ENCODE measurements at places on chromosomes 5 and 9.

- no peak for DNase-seq
Measured at GRCh38 chr5:154595662-154596061, 117.6 kb upstream of the HAND1 start.

DNA sequence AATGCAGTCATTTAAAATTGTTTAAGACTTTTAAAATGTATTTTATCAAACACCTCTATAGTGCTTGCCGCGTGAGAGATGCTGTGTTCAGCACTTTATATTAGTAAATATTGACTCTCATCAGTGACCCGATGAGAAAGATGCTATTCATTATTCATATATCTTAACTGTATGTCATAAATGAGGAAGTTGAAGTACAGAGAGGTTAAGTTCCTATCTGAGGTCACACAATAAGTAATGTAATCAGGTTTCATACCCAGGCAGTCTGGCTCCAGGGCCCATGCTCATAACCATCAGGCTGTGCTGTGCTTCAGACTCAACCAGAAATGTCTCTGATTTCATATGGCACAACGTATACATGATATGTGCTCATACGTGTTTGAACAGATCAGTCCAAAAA lies 119.0 kb downstream of the SV2C start:
- no peak for DNase-seq

DNA sequence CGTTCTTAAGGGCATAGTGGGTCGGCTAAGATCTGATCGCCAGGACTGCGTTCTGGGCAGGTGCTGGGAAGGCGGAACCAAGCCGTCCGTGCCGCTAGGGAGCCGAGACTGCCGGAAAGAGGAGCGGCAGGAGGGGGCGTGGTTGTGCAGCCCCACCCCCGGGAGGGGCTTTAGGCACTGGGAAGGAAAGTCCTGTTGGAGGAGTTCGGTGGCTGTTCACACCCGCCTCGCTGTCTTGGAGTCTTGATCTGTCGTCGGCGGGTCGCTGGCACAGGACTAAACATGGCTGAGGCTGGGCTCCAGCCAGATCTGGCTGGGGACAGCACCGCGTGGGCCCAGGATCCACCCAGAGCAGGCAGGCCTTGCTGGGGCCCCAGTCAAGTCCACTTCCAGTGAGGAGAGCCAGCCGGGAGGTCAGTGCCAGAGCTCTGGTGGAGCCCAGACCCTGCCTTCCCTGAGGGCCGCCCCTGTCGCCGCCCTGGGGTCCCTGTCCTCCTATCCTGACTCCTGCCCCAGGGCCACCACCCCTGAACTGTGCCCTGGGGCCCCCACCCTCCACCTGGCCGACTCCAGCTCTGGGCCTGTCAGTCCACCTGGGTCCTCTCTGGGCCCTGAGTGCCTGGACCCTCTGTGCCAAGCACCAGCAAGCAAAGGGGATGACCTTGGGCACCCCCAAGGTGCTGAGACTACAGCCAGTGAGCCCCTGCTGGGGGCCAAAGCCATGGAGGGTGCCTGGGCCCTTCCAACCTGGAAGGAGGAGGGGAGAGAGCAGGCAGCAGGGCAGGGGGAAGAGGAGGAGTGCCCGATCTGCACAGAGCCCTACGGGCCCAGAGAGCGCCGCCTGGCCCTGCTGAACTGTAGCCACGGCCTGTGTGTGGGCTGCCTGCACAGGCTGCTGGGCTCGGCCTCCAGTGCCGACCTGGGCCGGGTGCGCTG lies 4.5 kb downstream of the RNF208 start:
- DNase-seq, result peak; percentile 83

DNA sequence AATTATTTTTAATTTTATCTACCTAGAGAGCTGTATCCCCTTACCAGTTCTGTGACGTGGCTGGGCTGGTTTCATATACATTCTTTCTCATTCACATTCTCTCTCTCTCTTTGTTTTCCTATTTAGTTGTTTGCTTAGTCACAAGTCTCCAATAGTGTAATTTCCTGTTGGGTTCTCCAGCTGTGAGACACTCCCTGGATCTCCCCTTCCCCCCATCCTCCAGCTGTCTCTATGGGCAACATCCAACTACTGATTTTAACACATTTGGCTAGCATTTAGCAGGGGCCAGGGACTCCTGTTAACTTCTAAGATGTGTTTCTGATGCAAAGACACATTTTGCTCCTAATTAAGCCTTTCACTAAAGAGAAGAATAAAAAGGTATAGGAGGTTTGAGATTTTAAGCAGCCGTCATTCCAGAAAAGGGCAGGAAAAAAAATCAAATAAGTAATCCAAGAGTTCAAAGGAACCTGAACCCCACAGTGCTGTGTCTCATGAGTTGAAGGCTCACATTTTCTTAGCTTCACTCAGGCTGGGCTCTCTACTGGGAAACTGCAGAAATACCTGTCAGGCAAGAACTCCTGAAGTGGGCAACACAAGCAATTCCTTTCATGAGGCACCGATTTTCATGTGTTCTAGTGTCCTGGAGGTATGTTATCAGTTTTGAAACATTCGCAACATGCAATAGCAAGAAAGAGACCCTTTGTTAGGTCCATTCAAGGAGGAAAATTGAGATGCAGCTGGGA lies 198.7 kb upstream of the C9orf72 start:
- no peak for DNase-seq

DNA sequence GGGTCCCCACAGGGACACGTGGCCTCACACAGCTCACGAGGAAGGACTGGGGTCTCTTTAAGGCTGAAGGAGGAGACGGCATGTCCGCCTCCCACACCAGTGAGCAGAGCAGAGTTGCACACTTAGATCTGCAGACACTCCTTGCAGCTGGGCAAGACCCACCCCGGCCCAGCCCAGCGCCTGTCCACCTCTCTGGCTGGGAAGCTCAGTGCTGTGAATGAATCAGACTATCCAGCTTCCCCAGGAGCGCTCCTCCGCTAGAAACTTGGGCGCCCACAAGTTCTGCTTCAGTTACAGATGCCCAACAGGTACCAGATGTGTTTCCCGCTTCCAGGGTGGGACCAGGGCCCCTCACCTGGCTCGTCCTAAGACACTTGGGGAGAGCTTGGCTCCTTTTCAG lies 78.9 kb downstream of the NSUN2 start:
- no peak for DNase-seq

- no peak for DNase-seq
Measured at GRCh38 chr5:95178046-95178651, 106.7 kb downstream of the MCTP1 start.

- DNase-seq, result no peak
Measured at GRCh38 chr5:179486596-179487051, 63.7 kb upstream of the RUFY1 start.

DNA sequence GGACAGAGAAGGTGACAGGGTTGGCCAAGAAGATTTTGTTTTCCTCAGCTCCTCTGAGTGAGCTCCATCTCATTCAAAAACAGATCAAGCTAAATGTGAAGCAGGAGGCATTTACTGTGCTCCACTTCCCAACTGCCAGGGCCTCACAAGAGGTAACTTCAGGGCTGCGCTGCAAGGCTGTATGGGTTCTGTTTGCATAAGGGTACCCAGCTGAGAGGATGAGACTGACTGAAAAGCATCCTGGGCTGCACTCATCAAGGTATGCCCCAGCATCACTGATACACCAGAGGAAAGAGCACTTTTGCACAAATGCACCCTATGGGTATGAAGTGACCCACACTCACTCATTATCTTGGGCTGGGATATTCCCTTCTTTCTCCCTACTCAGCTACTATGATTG lies 316.2 kb upstream of the HAPLN1 start:
- DNase-seq, result no peak

DNA sequence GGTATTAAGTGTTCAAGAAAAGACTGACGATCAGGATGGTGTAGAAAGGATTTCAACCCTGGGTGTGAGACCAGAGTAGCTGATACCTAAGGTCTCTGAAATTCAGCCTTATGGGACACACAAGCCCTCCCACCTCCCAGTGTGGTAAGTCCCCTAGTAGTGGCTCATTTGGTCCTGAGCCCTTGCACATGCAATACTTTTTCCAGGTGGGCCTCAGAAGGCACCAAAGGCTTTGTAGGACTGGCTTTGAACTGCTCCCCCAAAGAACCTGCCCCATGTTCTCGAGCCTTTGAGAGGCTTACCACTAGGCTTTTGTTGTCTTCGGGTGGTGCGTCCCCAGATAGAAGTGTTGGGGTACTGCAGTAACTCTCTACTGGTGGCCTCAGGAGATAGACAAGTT lies 803 bp downstream of the GARIN3 start:
- no peak for DNase-seq

- no peak for DNase-seq
Measured at GRCh38 chr5:136052692-136053335, 24.0 kb downstream of the TGFBI start.

GRCh38 chr5:146751781-146752401 lies 126.7 kb downstream of the PPP2R2B start:
- DNase-seq, result no peak

- DNase-seq, result no peak
Measured at GRCh38 chr5:103674739-103675138, 112.2 kb upstream of the NUDT12 start.

- no peak for DNase-seq
Measured at GRCh38 chr5:174448662-174449061, 275.7 kb upstream of the MSX2 start.

DNA sequence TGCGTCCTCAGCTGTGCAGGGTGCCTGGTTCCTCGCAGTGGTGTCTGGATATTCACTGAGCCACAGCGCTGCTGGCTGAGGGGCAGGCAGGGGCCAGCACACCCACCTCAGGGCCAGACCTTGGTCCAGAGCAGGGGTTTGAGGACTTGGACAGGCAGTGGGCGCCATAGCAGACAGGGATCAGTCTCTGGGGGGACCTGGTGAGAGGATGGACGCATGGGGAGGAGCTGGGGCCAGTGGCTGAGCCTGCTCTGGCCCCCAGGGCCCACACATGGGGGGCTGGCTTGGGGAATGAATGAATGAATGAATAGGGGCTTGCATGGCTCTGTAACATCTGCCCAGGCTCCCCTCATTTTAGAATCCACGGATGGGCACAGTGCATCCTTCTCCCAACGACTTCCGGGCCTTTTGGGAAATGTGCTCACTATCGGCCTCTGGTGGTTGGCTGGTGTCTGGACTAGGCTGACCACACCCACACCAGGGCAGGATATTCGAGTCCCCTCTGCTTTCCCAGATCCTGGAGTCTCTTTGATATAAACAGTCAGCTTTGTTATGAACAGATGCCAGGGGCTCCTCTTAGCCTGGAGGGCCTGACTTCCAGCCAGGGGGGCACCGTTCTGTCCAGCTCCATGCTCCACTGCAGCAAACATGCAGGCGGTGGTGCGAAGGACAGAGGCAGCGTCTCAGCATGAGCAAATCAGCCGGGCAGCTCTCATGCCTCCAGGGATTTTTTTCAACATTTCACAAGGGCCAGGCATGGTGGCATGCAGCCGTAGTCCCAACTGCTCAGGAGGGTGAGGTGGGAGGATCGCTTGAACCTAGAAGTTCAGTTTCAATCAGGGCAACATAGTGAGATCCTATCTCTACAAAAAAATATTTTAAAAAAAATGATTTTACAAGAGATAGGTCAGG lies 62.6 kb downstream of the NEK6 start:
- no peak for DNase-seq

DNA sequence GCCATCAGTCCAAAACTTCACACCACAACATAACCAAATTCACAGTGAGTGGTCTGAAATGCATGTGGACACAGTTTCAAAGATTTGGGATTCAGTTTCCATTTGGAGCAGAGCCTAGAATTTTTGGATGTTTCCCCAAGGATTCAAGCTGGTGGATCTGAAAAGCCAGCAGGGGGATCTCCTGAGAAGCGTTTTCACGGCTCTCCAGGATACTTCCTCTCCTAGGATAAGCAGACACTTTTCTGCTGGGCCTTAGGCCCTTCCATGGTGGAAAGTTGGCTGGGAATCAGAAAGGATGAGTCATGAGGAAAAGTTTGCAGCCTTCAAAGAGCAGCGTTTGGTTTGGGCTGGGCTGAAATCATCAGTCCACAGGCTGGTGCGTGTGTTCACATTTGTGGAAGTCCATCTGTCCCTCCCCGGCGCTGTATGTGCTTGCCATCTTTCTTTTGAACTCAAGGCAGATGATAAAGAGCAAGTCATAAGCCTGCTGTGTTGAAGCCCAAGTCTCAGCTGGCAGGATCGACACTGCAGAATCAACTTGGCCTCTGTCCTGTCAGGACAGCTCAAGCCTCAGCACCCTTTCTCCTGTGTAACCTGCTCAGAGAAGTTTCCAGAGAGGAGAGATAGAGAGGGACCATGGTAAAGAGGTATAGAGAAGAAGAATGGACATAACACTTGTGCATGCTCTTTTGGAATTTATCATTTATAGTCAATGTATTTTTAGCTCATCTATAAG lies 152.6 kb upstream of the MSX2 start:
- DNase-seq, result no peak

DNA sequence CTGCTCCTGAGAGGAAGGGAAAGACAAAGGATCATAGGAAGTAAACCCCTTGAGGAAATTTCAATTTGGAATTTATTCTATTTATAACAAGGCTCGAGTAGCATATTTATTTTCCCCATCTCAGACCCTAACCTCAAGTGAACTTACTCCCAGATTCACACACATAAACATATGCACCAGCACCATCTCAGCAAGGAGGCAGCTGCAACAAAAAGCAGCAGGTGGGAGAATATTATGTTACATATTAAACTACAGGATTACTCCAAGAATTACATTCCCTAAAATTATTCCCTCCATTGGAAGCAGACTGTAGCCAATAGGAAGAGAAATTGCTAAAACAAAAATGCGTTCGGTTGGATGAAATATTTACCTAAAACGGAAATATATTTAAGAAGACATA lies 108.4 kb upstream of the PRSS3 start:
- DNase-seq, result no peak
